A172 (cell line): ENCODE measurements at places on chromosomes 6 and 20.

- DNase-seq, result peak; percentile 79
These were observed at the start of gene C6orf141 for GRCh38 chr6:49550492-49551077. TSS of gene C6orf141 (plus strand) at chr6:49550668. CDS start at chr6:49550793, 125 bp downstream.

- DNase-seq, result no peak
These were observed 750.0 kb downstream of the TBC1D32 start for GRCh38 chr6:120584111-120584760.

DNA sequence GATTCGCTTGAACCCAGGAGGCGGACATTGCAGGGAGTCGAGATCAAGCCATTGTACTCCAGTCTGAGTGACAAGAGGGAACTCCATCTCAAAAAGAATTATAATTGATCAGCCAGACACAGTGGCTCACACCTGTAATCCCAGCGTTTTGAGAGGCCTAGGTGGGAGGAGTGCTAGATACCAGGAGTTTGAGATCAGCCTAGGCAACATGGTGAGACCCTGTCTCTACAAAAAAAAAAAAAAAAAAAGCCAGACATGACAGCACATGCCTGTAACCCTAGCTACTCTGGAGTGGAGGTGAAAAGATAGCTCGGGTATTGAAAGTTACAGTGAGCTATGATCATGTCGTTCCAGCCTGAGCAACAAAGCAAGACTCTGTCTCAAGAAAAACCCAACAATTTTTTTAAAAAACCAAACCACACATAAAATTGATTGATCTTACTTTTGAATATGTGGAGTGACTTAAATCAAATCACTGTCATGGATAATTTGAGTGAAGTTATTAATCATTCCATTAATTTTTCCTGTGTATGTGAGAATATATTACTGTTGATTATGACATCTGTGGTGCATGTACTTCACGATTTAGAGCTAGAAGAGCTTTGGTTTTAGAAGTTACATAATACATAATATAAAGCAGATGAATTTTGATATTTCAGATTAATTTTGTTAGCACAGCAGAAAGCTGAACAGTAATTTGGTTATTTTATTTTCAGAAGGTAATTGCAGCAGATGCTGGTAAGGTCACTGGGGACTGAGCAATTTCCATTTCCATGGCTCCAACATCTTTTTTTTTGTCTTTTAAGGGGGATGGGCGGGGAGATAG is 34.4 kb downstream of the NCOA7 start:
- DNase-seq, result no peak

GRCh38 chr6:169808608-169808967 is 57.2 kb downstream of the ERMARD start:
- DNase-seq, result no peak

DNA sequence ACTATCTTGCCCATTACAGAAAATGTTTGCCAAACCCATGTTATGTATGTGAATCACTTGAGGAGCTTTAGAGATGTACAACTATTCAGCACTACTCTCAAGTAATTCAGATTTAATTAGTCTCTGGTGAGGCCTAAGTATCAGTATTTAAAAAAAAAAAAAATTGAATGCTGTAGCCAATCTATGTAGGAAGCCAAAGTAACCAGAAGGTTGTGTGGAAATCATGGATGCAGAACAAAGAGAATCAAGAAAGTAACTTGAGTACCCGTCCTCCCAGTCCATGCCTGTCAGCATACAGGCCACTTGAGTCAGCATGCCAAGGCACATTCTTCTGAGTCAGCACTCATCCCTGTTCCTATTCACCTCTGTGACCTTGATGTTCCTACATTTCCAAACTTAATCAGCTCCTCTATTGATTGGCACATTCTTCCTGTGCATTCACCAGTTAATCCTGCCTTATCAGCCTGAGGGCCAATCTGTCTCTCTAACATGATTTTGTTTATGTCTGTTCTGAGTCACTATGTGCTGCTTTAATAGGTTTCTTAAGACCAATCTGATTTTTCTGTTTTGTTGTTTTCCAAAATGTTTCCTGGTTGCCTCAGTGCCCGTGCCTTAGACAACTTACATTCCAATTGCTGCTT is 165.6 kb downstream of the KCNQ5 start:
- peak; percentile 77 for DNase-seq

DNA sequence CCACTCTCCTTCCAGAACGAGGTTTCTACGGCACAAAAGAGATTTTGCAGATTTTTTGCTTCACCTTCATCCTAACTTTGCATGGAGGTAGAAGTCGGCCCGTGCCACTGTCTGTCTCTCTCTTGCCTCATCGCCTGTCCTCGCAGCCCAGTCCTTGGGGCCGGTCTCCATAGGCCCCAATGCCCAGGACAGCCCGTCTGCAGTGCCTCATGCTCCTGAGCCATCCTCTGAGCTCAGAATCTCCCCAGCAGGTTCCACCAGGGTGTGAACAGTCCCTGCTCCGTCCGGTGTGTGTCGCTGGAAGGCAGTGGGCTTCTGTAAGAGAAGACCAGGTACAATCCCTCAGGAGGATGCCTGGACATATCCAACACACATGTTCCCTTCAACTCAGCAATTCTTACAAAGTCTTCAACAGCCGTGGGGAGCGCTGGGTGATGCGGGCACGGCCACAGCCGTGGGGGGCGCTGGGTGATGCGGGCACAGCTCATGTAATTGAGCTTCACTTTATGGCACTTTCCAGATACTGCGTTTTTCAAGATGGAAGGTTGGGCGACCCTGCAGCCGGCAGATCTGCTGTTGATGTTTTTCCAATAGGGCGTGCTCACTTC is 231.9 kb downstream of the DLL1 start:
- no peak for DNase-seq

GRCh38 chr20:58661598-58662473 is 10.8 kb downstream of the STX16 start:
- DNase-seq, result no peak

GRCh38 chr20:40687384-40688128 is 1.5 kb downstream of the MAFB start:
- no peak for DNase-seq

- no peak for DNase-seq
These were observed 219.6 kb upstream of the CHD6 start for GRCh38 chr20:41837669-41838224.

DNA sequence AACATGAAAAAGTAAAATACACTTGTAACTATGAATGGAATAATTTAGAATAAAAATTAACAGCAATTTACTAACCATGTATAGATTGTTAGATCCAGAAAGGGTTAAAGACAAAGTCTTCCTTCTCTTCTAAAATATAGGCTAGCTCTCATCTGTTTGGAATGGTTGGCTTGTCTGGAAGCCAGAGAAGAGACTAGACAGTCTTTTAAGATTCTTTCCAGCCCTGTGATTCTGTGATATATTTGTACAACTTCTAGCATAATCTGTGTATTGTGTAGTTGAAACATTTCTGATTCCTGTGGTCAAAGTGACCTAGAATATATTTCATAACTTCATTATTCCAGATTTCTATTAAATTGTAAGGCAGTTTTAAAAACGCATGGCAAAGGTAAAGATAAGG is 196.6 kb downstream of the UST start:
- DNase-seq, result no peak
